ENCODE measurements at places on chromosomes 3 and 15.
A peak's percentile ranks its signal among the peaks of the same experiment; 100 is the strongest.

DNA sequence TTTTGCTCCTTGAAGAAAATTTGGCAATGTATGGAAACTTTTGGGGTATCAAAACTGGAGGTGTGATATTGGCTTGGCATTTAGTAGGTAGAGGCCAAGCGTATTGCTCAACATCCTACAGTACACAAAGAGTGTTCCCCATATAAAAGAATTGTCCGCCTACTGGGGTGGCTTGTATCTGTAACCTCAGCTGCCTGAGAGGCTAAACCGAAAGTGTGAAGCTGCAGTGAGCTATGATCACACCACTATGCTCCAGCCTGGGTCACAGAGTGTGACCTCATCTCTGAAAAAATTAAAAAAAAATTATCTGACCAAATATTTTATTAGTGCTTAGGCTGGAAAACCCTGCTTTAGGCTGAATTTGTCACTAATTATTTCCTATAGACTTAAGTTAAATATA is 483.9 kb downstream of the PYDC2 start:
- no peak for DNase-seq

DNA sequence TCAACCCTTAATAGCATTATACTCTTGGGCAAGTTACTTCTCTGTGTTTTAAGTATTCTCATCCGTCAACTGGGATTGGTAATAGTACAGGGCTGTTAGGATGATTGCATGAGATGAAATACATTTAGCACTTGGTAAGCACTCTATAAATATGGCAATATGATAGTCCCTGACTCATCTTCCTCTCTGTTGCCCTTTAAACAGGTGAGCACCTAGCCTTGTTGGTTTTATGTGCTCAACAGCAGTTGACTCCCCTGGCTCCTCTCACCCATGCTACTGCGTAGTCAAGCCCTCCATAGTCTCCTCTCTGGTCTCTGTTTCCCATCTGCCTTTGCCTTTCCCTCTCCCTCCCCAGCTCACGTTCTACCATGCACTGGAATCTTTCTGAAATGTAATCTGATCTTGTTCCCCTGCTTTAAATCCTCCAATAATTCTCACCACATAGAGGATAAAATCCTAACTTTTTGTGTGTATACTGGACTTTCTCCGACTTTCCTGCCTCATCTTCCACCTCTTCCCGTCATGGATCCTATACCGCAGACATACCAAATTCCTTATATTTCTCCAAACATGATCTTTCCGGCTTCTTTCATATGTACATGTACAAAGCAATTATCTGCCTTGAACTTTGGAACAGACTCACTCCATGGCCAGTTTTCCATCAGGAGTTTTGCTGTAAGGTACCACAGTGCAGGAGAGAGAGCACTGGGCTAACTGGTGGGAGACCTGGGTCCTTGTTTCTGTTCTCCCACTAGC is 42.3 kb downstream of the FSD2 start:
- DNase-seq: no peak

DNA sequence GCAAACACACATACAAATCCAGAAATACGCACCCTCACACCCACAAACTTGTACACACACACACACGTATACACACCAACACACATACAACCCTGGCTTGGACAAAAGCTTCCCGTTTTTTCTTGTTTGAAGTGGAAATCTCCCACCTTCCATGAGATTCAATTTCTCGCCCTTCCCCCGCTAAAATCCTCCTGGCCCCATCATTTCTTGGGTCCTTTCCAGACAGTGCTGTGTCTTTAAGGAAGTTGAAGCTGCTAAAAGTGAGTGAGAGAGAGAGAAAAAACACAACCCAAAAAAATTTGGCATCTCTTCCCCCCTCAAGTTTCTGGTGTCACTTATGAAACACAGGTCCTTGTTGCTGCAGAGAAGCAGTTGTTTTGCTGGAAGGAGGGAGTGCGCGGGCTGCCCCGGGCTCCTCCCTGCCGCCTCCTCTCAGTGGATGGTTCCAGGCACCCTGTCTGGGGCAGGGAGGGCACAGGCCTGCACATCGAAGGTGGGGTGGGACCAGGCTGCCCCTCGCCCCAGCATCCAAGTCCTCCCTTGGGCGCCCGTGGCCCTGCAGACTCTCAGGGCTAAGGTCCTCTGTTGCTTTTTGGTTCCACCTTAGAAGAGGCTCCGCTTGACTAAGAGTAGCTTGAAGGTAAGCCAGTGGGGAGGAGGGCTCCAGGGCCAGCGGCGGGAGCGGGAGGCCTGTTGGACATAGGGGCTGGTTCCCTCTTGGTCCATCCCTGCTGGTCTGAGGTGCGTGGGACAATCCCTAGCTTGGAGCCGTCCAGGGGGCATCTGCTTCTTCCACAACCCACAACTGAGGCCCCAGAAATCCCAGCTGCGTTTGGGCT is at the start of gene ISLR:
Gene ISLR (plus strand): TSS at position 331 of the 839 bp plus-strand sequence. CDS start 1,149 bp downstream, outside the sequence.
- no peak for DNase-seq

GRCh38 chr15:90956274-90957030 is 1.8 kb downstream of the RCCD1 start:
- DNase-seq: peak; percentile 13

DNA sequence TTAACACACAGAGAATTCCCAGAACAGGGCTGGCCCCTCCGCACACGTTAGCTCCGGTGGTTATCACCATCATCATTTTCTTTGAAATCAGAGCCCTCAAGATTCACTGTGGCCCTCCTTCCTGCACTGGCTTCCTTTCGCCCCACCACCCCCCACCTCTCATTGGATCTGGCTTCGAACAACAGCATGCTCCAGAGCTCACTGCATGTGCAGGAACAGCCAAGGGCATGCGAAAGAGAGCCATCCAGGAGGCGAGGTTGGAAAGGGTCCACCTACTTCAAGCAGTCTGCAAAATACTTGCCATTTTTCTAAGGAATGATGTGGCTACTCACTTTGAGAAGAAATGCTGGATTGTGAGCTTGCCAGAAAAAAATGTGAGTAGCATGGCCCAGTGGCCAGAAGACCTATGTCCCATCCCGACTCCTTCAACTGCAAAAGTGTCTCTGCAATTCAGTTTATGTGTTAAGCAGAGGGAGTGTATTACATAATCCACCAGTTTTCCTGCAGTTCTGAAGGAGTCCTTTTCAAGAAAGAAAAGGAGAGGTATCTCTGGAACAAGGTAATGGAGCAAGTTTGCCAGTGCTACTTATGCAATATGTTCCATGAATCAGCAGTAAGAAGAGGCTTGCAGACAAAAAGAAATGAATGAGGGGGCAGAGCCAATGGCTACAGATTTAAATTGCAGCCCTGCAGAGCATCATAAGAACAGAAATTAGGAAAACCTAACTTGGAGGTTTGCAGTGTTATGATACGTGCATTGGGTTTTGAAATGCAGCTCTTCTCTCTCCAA is 92.8 kb downstream of the OCA2 start:
- DNase-seq: no peak

DNA sequence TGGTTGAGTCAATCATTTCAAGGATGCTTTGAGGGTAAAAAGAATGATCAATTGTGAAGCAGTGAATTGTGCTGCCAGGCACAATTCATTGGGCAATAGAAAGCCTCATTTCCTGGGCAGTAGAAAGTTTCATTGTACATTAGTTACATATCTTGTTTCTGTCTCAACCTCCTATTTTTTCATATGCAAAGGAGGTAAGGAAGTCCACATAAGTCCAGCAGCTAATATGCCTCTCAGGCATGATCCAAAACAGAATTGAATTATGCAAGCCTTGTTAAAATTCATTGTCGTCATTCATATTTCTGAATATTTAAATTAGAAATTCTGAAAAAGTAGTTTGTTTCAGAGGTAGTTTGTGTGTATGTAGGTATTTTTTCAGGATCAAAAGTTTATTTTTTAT is 65.8 kb downstream of the TFRC start:
- DNase-seq: no peak
